ENCODE measurements at places on chromosomes 4 and X.
A peak's percentile ranks its signal among the peaks of the same experiment; 100 is the strongest.

GRCh38 chrX:134683351-134684005 lies 25.2 kb upstream of the PLAC1 start:
- DNase-seq = no peak

GRCh38 chr4:113682730-113683537 lies 78.6 kb downstream of the CAMK2D start:
- peak; percentile 42 for DNase-seq

- DNase-seq = no peak
These were observed 89.7 kb downstream of the TMEM131L start for GRCh38 chr4:153555730-153556434.

GRCh38 chrX:39772057-39772832 lies 325.5 kb downstream of the BCOR start:
- DNase-seq = no peak

GRCh38 chr4:140234697-140235060 lies 80.7 kb upstream of the MAML3 start:
- DNase-seq = no peak

DNA sequence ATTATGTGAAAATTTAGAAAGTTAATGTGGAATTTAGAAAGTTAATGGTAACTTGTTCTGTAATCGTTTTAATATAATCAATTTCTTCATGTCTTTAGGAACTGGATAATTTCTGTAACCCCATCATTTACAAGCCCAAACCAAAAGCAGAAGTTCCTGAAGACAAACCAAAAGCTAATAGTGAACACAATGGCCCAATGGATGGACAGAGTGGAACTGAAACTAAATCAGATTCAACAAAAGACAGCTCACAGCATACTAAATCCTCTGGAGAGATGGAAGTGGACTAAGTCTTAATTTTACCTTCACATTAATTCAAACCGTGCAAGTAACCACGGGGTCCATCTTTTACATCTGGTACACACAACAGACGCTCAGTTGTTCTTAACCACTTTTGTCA lies 48.1 kb upstream of the PLK4 start:
- DNase-seq = no peak

GRCh38 chr4:15562114-15562513 lies 92.4 kb downstream of the CC2D2A start:
- DNase-seq = no peak

DNA sequence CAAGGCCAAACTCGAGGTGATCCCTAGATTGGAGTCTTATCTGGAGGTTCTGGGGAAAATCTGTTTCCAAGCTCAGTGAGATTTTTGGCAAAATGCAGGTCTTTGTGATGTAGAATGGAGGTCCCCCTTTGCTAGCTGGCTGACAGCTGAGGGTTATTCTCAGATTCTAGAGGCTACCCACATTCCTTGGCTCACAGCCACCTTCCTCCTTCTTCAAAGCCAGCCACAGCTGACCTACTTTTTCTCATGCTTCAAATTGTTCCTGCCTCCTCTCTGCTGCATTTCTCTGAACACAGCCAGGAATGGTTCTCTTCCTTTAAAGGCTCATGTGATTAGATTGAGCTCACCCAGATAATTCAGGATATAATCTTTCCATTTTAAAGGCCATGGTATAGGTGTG lies 86.9 kb downstream of the VCX3A start:
- DNase-seq = no peak

DNA sequence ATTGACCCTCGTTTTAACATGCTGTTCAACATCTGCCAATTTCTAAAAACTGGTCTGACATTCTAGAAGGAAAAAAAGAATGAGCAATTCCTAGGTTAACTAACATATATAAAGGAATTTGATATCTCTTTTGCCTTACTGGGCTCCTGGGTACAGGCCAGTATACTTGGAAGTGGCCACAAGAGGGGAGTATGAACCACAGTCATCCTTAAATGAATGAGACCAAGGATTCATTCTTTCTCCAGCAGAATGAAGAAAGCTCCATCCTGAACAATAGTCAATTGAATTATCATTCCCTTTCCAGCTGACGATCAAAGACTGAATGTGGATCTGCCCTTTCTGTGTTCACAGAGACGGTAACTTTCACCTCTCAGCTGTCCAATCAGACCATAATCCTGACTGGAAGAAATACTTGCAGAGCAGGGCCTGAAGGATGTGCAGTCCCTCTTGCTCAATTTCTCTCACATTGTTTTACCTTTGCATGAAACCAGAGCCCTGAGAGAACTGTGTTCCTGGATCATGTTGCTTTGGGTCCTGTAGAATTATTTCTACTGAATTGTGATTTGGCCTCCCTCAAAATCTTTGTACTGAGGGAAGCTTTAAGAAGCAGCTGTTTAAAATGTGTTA lies 14.8 kb upstream of the SPARCL1 start:
- DNase-seq = no peak

DNA sequence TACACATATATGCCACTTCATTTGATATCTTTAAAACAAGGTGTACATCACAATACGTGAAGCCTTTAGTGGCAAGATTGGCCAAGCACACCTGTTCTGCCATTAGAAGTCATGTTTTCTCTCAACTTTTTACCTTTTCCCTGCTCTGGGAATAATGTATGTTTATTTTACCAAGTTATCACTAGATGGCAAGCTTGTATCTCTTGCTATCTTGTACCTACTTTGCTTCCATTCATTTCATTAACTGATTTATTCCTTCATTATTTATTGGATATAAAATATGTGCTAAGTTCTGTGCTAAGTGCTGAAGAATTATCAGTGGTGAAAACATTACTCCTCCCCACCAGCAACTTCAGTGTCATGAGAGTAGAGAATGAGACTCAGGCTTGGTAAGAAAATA lies 245.5 kb downstream of the ANK2 start:
- DNase-seq = no peak

GRCh38 chr4:5801696-5802095 lies 90.7 kb downstream of the EVC start:
- DNase-seq = no peak

Data from stimulated activated CD8-positive, alpha-beta memory T cell treated with anti-CD3 and anti-CD28 coated beads, Interleukin-15, amount 100 ng/mL, for 4 hours (primary cell).